ENCODE measurements at places on chromosomes 11 and 22. TPM values are rescaled to one million over a fixed set of nuclear protein-coding genes. Genes with fewer than 3 reads are reported as not detected.

The NAALAD2 gene
- not detected for total RNA-seq

The EXPH5 gene
- 0.85 TPM for total RNA-seq

DNA sequence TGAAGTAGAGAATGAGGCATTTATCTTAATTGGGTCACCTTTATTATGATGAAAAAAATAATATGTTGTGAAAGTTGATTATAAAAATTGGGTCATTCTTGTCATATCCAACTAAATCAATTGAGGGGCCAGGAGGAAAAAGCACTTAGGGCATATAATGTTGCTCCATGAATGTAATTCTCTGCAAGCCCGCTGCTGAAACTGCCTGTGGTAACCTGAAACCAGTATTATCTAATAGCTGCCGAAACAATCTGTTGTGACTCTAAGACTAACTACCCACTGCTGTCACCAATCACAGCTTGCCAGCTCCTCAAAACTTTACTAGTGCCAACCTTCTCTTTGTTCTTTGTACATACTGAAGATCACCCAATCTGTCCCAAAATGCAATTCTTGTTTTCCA is 115.8 kb downstream of the ATG16L2 start:
- H3K4me3 ChIP-seq = no peak overlapping the region
- no peaks in the 10 kb centered on the region for H3K36me3 ChIP-seq
- H3K27ac ChIP-seq = no peak overlapping the region
- H3K4me1 ChIP-seq = no peaks in the 10 kb centered on the region

- DNase-seq = peak; percentile 20
- H3K27ac ChIP-seq = no peak overlapping the region
- no peak overlapping the region for H3K4me3 ChIP-seq
- peaks cover 3% of the 10 kb centered on the region for H3K27me3 ChIP-seq
- no peaks in the 10 kb centered on the region for H3K36me3 ChIP-seq
These were observed 51.5 kb upstream of the GAL start for GRCh38 chr11:68632802-68633201.

The IL10RA gene
- 0.41 TPM for total RNA-seq

DNA sequence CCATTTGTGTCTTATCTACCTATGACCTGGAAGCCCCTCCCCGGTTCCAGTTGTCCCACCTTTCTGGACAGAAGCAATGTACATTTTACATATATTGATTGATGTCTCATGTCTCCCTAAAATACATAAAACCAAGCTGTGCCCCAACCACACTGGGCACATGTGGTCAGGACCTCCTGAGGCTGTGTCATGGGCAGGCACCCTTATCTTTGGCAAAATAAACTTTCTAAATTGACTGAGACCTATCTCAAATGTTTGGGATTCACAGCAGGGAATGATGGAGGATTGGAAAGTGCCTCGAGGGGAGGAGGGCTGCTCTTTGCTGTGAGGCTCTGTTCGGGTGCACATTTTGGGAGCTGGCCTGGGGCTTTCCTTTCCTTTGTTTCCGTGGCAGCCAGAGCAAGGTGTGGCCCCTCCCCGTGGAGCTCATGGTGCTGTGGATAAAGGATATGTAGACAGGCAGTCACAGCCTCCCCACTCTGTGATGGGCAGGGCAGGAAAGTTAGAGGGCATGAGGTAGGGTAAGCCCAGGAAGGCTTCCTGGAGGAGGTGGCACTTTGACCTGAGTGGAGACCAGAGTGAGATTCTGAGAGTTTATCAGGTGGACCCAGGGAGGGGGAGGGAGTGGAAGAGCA is 615.6 kb downstream of the TBC1D22A start:
- no peaks in the 10 kb centered on the region for H3K36me3 ChIP-seq
- DNase-seq = no peak
- no peaks in the 10 kb centered on the region for H3K27me3 ChIP-seq
- H3K4me1 ChIP-seq = no peaks in the 10 kb centered on the region

GRCh38 chr11:70610566-70611565 is 212.5 kb downstream of the CTTN start:
- no peaks in the 10 kb centered on the region for H3K27me3 ChIP-seq
- H3K36me3 ChIP-seq = no peaks in the 10 kb centered on the region
- no peaks in the 10 kb centered on the region for H3K4me1 ChIP-seq
- DNase-seq = no peak
- no peak overlapping the region for H3K4me3 ChIP-seq

- no peaks in the 10 kb centered on the region for H3K4me1 ChIP-seq
- H3K27ac ChIP-seq = no peak overlapping the region
- DNase-seq = no peak
- H3K27me3 ChIP-seq = no peaks in the 10 kb centered on the region
- no peaks in the 10 kb centered on the region for H3K36me3 ChIP-seq
These were observed 133.3 kb upstream of the PARVA start for GRCh38 chr11:12243911-12244550.

DNA sequence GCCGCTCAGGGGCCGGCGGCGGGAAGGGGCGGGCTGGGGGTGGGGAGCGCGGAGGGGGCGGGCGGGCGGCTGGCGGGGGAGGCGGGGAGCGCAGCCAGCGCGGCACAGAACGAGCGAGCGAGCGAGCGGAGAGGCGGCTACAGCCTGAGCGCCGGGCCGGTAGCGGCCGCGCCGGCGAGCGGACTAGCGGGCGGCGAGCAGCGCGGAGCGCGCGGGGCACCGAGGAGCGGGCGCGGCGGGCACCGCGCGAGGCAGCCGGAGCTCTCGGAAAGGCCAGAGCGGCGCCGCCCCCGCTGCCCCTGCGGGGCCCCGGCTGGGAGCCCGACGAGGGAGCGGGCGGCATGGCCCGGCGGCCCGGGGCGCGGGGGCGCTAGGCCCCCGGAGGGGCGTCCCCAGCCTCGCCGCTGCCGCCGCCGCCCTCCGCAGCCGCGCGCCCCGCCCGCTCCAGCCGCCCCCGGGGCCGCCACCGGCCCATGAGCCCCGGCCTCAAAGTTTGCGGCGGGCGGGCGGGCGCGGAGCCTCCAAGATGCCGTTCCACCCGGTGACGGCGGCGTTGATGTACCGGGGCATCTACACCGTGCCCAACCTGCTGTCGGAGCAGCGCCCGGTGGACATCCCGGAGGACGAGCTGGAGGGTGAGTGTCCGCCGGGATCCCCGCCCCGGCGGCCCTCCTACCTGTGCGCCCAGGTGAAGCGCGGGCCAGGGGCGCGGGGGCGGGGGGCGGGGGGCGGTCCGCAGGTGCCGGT is at the start of gene CABP7:
Gene CABP7 (plus strand): TSS at position 105 of the 747 bp plus-strand sequence. CDS start 422 bp downstream, at position 527.
- no peaks in the 10 kb centered on the region for H3K27me3 ChIP-seq
- H3K4me1 ChIP-seq = no peaks in the 10 kb centered on the region
- no peaks in the 10 kb centered on the region for H3K36me3 ChIP-seq
- no peak for DNase-seq
- H3K27ac ChIP-seq = no peak within 1 kb of the TSS
- no peak within 1 kb of the TSS for H3K4me3 ChIP-seq

- no peaks in the 10 kb centered on the region for H3K27me3 ChIP-seq
- H3K4me3 ChIP-seq = peak overlapping the region; percentile 96
These were observed 624 bp downstream of the CBL start for GRCh38 chr11:119206511-119207414.

DNA sequence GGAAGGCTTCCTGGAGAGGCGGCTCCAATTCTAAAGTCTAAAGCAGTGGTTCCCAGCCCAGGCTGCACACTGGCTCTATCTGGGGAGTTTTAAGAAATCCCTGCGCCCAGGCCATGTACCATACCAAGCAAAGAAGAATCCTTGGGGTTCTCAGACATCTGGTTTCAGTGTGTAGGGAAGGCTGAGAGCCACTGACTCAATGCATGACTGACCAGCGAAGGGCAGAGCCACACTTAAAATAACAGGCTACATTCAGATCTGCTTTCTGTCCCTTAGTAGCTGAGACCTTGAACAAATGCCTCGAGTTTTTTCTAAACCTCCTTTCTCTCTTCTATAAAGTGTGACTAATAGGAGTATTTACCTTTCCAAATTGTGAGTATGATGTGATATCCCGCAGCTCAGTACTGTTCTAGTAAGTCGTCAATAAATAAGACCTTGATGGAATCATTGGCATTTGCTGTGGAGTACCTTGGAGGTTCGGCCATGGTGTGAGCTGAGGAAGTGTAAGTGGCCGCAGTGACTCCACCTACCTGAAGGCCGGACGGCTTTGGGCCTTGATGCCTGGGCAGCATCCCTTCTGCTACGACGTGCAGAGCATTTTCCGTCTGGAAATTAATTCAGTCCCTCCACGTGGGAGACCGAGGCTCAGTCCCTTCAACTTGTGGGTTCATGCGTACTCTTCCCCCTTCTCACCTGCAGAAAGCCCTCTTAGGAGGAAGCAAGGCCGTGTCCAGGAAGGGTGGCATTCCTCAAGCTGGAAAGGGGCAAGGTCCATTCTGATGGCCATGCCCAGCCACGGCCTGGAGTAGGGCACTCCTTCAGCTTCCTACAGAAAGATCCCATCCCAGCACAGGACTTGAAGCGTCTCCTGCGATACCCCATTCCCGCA is 25.1 kb downstream of the GLB1L2 start:
- H3K27me3 ChIP-seq = no peaks in the 10 kb centered on the region
- H3K4me3 ChIP-seq = no peak overlapping the region
- no peaks in the 10 kb centered on the region for H3K36me3 ChIP-seq
- no peak overlapping the region for H3K27ac ChIP-seq
- no peak for DNase-seq

- peak overlapping the region; percentile 71 for H3K4me3 ChIP-seq
- DNase-seq = no peak
- peak overlapping the region; percentile 83 for H3K27ac ChIP-seq
- no peaks in the 10 kb centered on the region for H3K36me3 ChIP-seq
- no peaks in the 10 kb centered on the region for H3K27me3 ChIP-seq
- H3K4me1 ChIP-seq = peaks cover 18% of the 10 kb centered on the region
These were observed 564 bp downstream of the THAP12 start for GRCh38 chr11:76380159-76380976.

DNA sequence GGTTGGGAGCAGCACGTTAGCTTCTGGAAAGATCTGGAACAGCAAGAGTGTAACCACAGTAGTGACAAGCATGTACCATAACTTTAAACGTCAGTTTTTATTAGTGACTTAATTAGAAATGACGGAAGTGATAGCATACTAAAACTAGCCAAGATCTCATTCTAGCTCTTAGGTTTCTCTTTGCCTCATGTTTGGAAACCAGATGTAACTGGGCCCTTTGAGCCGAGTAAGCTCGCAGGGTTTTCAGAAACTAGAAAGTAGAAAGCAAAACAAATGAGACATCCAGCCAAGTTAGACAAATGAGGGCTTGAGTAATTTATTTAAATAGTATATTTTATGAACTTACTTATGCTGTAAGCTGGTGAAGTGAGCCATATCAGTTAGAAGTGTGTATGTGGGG is 40.2 kb upstream of the SLC5A12 start:
- H3K27ac ChIP-seq = no peak overlapping the region
- H3K27me3 ChIP-seq = no peaks in the 10 kb centered on the region

The CREB3L1 gene
- 35.6 TPM for total RNA-seq

- H3K36me3 ChIP-seq = peaks cover 5% of the 10 kb centered on the region
- no peak overlapping the region for H3K4me3 ChIP-seq
- no peak for DNase-seq
- no peaks in the 10 kb centered on the region for H3K27me3 ChIP-seq
- H3K4me1 ChIP-seq = peaks cover 13% of the 10 kb centered on the region
- no peak overlapping the region for H3K27ac ChIP-seq
These were observed 123.2 kb downstream of the MICAL2 start for GRCh38 chr11:12233602-12233925.

GRCh38 chr22:44594951-44595350 is 96.9 kb upstream of the RTL6 start:
- DNase-seq = no peak
- no peaks in the 10 kb centered on the region for H3K36me3 ChIP-seq
- no peaks in the 10 kb centered on the region for H3K4me1 ChIP-seq
- H3K4me3 ChIP-seq = no peak overlapping the region

The GNG3 gene
- total RNA-seq = not detected

DNA sequence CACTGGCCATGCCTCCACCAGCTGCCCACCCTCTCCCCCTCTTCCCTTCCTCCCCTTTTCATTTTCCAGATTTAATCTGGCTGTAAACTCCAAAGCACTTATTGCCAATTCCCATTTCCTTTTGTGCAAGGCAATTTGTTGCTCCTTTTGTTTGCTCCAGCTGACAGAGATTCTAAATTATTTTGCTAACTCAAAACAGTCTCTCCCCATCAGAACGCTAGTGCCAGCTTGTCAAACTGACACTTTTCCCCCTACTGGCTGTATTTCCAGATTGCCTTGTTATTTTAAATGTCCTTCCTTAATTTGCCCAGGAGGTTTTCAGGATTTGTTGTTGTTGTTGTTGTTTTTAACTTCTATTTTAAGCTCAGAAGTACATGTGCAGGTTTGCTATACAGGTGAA is 57.0 kb upstream of the PAK1 start:
- DNase-seq = no peak
- no peaks in the 10 kb centered on the region for H3K4me1 ChIP-seq
- H3K4me3 ChIP-seq = no peak overlapping the region
- H3K36me3 ChIP-seq = no peaks in the 10 kb centered on the region

GRCh38 chr22:25841775-25842174 is 99.8 kb downstream of the MYO18B start:
- DNase-seq = no peak
- no peak overlapping the region for H3K27ac ChIP-seq
- H3K36me3 ChIP-seq = no peaks in the 10 kb centered on the region
- H3K4me3 ChIP-seq = no peak overlapping the region
- no peaks in the 10 kb centered on the region for H3K27me3 ChIP-seq

GRCh38 chr11:68206211-68206610 is 6.9 kb downstream of the KMT5B start:
- peaks cover 45% of the 10 kb centered on the region for H3K4me1 ChIP-seq
- no peak overlapping the region for H3K27ac ChIP-seq
- peak; percentile 62 for DNase-seq

- DNase-seq = no peak
- H3K27ac ChIP-seq = no peak overlapping the region
- H3K4me3 ChIP-seq = no peak overlapping the region
These were observed 249.8 kb upstream of the UBASH3B start for GRCh38 chr11:122405547-122406341.

- no peak overlapping the region for H3K4me3 ChIP-seq
- no peak for DNase-seq
- H3K27ac ChIP-seq = no peak overlapping the region
- H3K27me3 ChIP-seq = no peaks in the 10 kb centered on the region
- no peaks in the 10 kb centered on the region for H3K4me1 ChIP-seq
- H3K36me3 ChIP-seq = no peaks in the 10 kb centered on the region
These were observed 52.1 kb downstream of the ALG9 start for GRCh38 chr11:111819161-111819828.

GRCh38 chr11:116460156-116460920 is 312.4 kb downstream of the BUD13 start:
- no peaks in the 10 kb centered on the region for H3K36me3 ChIP-seq
- H3K27me3 ChIP-seq = peaks cover 9% of the 10 kb centered on the region
- no peak overlapping the region for H3K4me3 ChIP-seq
- no peaks in the 10 kb centered on the region for H3K4me1 ChIP-seq
- no peak overlapping the region for H3K27ac ChIP-seq
- DNase-seq = no peak

The APOC3 gene
- total RNA-seq = 1.2 TPM

The C22orf42 gene
- not detected for total RNA-seq

The SCUBE2 gene
- 2.8 TPM for total RNA-seq

The EI24 gene
- 193 TPM for total RNA-seq

The FBLN1 gene
- 143 TPM for total RNA-seq

GRCh38 chr11:16286095-16286494 is 70.3 kb downstream of the SOX6 start:
- H3K27ac ChIP-seq = no peak overlapping the region
- H3K27me3 ChIP-seq = no peaks in the 10 kb centered on the region
- H3K4me3 ChIP-seq = no peak overlapping the region
- H3K4me1 ChIP-seq = no peaks in the 10 kb centered on the region
- no peaks in the 10 kb centered on the region for H3K36me3 ChIP-seq

- H3K27ac ChIP-seq = no peak overlapping the region
- no peaks in the 10 kb centered on the region for H3K4me1 ChIP-seq
- no peaks in the 10 kb centered on the region for H3K36me3 ChIP-seq
- no peaks in the 10 kb centered on the region for H3K27me3 ChIP-seq
- no peak for DNase-seq
These were observed 156.8 kb downstream of the NAV2 start for GRCh38 chr11:19869466-19869865.

The AGBL2 gene
- total RNA-seq = 6.8 TPM

GRCh38 chr11:62555464-62556107 is 9.0 kb upstream of the AHNAK start:
- peak overlapping the region; percentile 94 for H3K27ac ChIP-seq
- peak overlapping the region; percentile 5 for H3K4me3 ChIP-seq
- H3K27me3 ChIP-seq = no peaks in the 10 kb centered on the region
- no peak for DNase-seq

All from Panc1 (cell line).